ENCODE measurements at places on chromosomes 3 and 15.

- no peak for DNase-seq
Observed at GRCh38 chr3:47476644-47477199, 981 bp upstream of the SCAP start.

- peak; percentile 21 for DNase-seq
Observed at GRCh38 chr3:139473155-139473771, 3.1 kb downstream of the RBP2 start.

- DNase-seq, result peak; percentile 80
Observed at GRCh38 chr15:81001152-81002008, 657 bp downstream of the TLNRD1 start.

GRCh38 chr3:119401069-119401468 lies 62.3 kb downstream of the TMEM39A start:
- DNase-seq, result no peak

DNA sequence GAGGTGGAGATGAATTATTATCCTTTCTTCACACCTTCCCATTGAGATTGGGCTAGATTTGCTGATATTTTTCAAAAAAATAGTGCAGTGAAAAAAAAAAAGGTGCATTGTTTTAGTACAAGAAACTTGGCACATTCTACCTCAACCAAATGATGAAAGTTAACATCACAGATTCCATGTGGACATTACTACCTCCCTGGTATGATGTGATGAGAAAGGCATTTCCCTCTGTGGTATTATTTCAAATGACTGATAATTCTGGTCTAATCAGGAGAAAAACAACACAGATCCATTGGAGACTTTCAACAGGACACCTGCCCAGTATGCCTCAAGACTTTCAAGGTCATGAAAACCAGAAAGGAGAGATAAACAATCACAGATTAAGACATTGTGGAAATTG lies 313.4 kb downstream of the BCHE start:
- no peak for DNase-seq

- DNase-seq, result no peak
Observed at GRCh38 chr15:90401495-90401894, 13.5 kb downstream of the IQGAP1 start.

DNA sequence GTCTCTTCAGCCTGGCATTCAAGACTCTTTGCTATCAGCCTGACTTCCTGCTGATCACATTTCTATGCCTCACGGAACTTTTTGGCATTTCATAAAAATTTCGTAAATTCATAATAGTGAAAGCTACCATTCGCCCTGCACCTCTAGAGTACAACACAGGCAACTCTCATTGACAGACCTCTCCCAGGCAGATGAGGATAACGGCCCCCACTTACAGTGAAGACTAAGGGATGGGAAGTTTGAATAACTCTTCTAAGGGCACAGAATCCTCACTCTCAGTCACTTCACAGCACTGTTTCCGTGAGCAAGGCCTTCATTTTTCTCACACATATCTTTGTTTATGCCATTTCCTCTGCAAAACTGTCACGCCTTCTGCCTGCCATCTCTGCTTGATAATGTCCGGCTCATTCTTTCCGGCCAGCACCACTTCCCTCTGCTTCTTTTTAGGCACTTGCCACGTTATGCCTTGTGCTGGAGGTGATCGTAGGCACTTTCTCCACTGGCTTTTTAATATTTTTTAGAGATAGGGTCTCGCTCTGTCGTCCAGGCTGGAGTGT lies 224.1 kb upstream of the HES1 start:
- no peak for DNase-seq

- no peak for DNase-seq
Observed at GRCh38 chr3:45092132-45093031, 53.8 kb downstream of the CDCP1 start.

DNA sequence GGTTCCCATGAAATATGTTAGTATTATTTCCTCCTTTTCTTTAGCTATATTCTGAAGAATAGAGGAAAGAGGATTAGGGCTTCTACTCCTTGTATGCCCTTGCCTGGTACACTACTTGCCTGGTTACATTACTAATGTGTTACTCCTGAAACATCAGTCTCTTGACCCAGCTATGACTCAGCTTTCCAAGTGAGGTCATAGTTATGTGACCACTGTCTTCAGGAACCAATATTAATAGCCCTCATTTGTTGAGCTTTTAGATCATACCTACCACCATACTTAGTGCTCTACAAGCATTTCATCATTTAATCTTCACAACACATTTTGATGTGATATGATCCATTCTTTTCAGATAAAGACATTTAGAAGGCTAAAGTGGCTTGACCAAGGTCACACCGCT lies 60.3 kb downstream of the CMSS1 start:
- peak; percentile 80 for DNase-seq

GRCh38 chr15:36999778-37000177 lies 100.6 kb downstream of the MEIS2 start:
- no peak for DNase-seq

- DNase-seq, result no peak
Observed at GRCh38 chr3:11717301-11717700, 73.6 kb upstream of the VGLL4 start.

GRCh38 chr3:13274551-13275332 lies 145.4 kb downstream of the NUP210 start:
- no peak for DNase-seq

GRCh38 chr3:3221528-3221927 lies 42.0 kb upstream of the CRBN start:
- no peak for DNase-seq

DNA sequence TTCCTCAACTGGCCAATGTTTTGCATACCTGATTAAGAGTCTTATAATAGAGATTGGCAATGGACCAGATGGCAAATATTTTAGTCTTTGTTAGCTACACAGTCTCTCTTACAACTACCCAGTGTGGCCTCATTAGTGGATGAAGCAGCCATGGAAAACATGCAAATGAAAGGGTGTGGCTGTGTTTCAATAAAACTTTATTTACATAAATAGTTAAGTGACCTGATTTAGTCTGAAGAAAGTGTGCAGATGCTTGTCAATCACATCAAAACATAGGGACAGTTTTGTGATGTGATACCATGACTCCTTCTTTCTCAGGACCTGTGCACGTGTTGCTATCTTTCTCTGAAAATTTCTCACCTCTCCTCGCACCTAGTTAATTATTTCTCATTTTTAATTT lies 309.8 kb upstream of the GRM7 start:
- no peak for DNase-seq

All from suppressor macrophage treated with lipopolysaccharide for 4 hours (primary cell).